ENCODE measurements at places on chromosomes 3 and 15. TPM values are rescaled to one million over a fixed set of nuclear protein-coding genes. Genes with fewer than 3 reads are reported as not detected.

The OR5H6 gene
- total RNA-seq, result not detected

The CTXN2 gene
- not detected for total RNA-seq

The VPS39 gene
- 27.3 TPM for total RNA-seq

The CLDN16 gene
- total RNA-seq, result 1.8 TPM

The AMOTL2 gene
- total RNA-seq, result 35.7 TPM

The ARPIN gene
- total RNA-seq, result 34.9 TPM

The CKMT1B gene
- 0.97 TPM for total RNA-seq
